ENCODE measurements at places on chromosomes 13 and 19.

DNA sequence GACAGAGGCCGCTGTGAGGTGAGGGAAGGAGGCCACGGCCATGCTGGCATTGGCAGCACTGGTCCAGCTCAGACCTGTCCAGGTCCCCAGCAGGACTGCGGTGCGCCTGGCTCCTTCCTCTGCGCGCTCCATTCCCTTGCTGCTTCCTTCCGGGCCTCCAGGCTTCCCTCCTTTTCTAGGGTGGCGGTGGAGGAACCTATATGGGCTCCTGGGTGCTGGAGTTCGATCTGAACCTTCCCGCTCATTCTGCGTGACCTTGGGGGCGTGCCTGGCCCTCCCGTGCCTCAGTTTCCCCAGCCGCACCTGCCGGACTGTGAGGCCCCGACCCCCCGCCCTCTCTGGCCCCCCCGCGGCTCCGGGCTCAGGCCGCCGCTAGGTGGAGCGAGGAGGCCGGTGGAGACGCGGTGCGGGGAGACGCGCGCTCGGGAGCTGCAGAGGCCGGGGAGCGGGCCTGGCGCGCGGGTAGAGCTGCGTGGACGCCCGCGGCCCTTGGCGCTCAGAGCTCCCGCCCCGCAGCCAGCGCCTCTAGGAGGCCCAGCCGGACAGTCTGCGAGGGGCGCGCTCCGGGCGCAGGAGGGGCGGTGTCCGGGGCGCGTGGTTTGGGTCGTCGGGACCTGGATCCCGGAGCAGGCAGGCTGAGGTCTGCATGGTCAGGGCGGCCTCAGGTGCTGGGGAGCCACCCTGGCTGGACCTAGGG, 29.9 kb downstream of the EFNA2 start:
- DNase-seq, result peak; percentile 54

- peak; percentile 75 for DNase-seq
Observed at GRCh38 chr13:50512474-50513299, 330.8 kb downstream of the DLEU7 start.

DNA sequence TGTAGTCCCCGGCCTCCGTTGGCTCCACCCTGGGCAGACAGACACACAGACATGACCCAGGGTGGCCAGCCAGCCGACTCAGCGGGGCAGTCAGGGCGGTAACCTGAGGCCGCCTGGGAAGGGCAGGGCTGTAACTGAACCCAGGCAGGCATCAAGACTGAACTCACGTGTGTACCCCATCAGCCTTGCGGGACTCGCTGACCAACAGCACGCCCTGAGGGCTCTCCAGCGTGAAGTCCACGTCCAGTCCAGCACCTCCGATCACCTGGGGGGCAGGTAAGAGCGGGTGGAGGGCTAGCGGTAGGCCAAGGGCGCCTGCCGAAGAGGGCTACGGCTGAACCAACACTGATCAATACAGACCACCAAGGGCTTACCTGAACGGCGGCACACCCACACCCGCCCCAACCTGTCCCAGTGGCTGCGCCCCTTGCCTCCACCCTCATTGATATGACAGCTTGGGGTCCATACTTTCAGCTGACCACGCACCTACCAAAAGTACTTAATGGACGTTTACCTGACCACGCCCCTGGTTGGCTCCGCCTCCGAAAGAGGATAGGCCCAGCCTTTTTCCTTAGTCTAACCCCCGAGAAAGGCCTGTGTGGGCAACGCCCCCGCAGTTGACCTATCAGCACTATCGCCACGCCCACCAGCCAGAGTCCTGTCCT, 791 bp downstream of the TMED1 start:
- DNase-seq, result peak; percentile 16

DNA sequence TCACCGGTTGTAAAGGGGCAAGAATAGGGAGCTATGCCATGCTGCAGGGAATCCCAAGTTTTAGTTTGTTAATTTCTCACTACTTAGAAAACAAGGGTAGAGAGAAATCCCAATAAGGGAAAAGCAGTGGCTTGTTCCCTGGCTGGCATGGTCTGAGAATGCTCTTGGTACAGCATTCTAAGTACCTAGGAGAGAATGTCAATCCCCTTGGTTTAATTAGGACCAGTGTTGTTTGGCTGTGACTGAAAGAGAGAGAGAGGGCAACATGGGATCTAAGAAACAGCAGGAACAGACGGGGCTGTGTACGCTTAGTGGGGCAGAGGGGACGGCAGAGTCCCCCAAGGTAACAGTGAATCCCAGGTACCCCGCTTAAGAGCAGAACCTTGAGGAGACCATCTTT, 228.8 kb downstream of the PCDH9 start:
- DNase-seq, result no peak

DNA sequence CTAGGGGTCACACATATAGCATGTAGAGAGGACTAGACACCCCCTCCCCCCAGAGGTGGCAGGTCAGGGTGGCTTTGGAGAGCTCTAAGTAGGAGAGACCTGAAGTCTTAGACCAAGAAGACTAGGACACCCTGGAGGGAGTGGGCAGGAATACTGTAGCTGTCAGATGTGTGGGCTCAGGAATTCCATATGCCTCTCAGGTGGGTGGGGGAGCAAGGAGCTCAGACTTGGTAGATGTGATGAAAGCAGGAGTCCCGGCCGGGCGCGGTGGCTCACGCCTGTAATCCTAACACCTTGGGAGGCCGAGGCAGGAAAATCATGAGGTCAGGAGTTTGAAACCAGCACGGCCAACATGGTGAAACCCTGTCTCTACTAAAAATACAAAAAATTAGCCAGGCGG, 1.6 kb downstream of the CRB3 start:
- DNase-seq, result no peak

DNA sequence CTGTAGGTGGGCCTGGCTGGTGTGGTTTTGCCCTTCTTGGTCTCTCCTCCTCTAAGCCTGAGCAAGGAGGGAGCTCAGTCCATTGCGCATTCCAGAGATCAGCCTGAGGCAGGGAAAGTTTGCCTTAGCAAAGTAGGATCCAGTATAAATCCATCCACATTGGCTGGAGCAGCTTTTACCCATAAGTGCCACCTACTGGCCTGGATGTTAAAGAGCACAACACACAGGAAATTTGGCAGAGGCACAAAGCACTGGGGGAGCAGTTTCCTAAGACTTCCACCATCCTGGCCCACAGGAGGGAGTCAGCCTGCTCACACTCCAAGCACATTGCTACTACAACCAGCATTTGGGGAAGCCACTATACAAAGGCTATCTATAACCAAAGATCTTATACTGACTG, 1124.2 kb downstream of the SLITRK1 start:
- peak; percentile 12 for DNase-seq

- peak; percentile 18 for DNase-seq
Observed at GRCh38 chr19:35959040-35959967, 23.1 kb downstream of the LRFN3 start.

- no peak for DNase-seq
Observed at GRCh38 chr13:46926916-46927590, 30.2 kb upstream of the HTR2A start.

- DNase-seq, result no peak
Observed at GRCh38 chr19:35309481-35310279, 17.7 kb downstream of the MAG start.

- DNase-seq, result no peak
Observed at GRCh38 chr19:28294395-28294794, 918.6 kb downstream of the UQCRFS1 start.

- no peak for DNase-seq
Observed at GRCh38 chr19:33438987-33439781, 65.7 kb downstream of the CEBPG start.

DNA sequence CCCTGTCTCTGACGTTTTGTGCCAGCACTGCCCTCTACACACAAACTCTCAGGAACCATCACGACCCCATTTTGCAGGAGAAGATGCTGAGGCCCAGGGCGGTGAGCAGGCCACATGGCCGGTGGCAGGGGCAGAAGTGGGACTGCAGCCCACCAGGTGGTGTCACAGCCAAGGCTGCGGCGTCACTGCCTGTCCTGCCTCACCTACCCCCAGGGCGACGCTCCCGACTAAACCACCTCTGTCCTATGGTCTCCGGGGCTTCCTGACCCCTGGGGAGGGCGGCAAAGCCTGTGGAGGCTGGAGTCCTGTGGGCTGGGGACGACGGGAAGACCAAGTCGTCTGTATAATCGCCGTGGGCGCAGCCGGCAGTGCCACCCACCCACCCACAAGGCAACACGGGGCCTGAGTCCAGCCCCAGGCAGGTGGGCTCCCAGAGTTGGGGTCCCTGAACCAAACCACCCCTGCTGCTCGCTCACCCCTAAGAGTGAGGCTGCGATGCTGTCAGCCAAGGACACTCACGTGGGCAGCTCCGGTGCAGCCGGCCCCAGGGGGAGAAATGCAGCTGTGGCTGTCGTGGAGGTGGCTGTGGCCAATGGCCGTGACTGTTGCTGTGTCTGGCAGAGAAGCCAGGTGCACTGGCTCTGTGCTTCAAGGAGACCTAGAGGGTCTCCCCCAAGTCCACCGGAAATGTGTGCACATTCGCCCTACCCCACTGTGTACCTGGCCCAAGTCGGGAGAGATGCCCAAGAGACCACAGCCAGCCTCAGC, 29.7 kb downstream of the RASA3 start:
- DNase-seq, result no peak

GRCh38 chr19:7831452-7831851, 1.4 kb downstream of the EVI5L start:
- peak; percentile 67 for DNase-seq

- DNase-seq, result peak; percentile 59
Observed at GRCh38 chr19:47324502-47324901, 7.5 kb upstream of the C5AR2 start.

GRCh38 chr19:13782537-13782936, 8.3 kb downstream of the C19orf53 start:
- no peak for DNase-seq

DNA sequence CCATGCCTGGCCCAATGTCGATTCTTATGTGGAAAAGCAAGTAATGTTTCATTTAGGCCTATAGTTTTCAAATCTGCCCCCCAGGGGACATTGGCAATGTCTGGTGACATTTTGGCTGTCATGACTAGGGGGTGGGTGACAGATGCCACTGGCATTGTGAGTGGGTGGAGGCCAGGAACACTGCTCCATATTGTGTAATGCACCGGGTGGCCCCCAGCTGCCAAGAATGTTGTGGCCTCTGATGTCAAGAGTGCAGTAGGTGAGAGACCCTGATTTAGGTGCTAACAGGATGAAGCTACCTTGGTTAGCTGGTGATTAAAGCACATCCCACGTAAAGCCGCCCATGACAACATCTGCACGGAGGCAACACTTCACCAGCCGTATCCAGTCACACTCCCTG, 10.8 kb downstream of the C19orf44 start:
- DNase-seq, result no peak

- DNase-seq, result no peak
Observed at GRCh38 chr13:23202383-23202782, 21.6 kb downstream of the SGCG start.

DNA sequence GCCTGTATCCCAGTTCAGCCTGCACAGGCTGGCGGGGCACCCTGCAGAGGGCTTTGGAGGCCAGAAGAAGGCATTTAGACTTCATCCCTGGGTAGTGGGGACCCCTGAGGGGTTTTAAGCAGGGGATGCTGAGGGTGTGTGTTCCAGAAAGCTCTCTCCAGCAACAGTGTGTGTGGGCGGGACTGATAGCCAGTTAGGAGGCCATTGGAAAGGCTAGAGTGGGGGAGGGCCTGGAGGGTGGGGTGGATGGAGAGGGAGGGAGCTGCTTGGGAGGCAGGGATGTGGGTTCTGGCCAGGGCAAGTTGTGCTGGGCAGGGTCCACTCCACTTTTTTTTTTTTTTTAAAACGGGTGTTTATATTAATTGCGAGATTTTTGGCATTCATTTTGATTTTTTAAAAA, 28.3 kb downstream of the LYL1 start:
- DNase-seq, result no peak

DNA sequence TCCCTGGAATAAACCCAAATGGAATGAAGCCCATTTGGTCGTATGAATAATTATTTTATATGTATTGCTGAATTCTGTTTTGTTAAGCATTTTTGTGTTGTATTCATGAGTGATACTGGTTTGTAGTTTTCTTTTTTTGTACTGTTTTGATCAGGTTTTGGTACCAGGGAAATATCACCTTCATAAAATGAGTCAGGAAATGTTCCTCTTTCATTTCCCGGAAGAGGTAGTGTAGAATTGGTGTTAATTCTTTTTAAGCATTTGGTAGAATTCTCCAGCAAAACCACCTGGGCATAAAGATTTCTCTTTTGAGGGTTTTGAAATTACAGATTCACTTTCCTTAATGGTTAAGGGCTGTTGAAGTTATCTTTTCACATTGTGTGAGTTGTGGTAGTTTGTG, 13.3 kb downstream of the SPATA13 start:
- DNase-seq, result no peak

GRCh38 chr13:109012115-109012514, 382.7 kb downstream of the MYO16 start:
- DNase-seq, result no peak

DNA sequence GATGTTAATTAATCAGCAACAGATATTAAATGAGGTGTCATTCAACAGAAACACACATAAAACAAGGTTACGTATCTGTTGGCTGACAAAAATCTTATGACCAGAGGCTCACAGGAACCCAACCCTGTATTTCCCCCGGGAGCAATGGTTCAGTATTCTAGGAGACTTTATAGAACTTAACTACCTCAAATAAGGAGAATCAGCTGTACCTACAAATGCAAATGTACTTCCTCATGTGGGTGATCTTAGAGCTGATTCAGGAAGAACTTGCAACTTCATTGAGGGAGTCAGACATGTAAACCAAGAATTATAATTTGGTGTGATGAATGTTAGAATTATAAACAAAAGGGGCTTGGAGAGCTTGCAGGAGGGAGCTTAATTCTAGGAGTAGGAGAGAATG, 20.1 kb downstream of the FGF9 start:
- no peak for DNase-seq

- DNase-seq, result no peak
Observed at GRCh38 chr13:51066091-51066831, 44.8 kb downstream of the C13orf42 start.

GRCh38 chr13:113123226-113124201, 915 bp downstream of the F10 start:
- DNase-seq, result peak; percentile 7

DNA sequence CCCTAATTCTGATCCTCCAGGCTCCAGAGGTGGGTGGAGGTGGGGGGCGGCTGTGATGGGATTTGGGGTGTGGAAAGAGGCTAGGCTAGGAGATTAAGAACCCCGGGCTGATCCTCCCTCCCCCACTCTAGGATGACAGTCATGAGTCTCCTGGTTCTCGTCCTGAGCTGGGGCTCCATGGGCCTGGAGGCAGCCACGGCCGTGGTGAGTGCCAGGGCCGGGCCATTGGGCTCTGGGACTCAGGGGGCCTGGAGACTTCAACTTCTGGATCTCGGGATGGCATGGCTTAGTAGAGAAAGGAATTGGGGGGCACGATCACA, 13.9 kb downstream of the TTYH1 start:
- DNase-seq, result no peak

DNA sequence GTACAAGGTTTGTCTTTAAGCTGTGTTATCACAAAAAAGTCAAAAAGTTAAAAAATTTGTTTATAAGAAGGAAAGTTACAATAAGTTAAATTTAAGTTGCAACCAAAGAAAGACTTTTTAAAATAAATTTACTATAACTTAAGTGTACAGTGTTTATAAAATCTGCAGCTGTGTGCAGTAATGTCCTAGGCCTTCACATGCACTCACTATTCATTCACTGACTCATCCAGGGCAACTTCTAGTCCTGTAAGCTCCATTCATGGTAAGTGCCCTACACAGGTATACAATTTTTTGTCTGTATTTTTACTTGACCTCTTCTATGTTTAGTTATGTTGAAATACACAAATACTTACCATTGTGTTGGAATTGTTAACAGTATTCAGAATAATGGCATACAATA, 667.9 kb upstream of the SLITRK5 start:
- no peak for DNase-seq

Data from globus pallidus (tissue), 1 donor.